ENCODE measurements at places on chromosomes 3 and 15. TPM values are rescaled to one million over a fixed set of nuclear protein-coding genes. Genes with fewer than 3 reads are reported as not detected.

The XYLB gene
- total RNA-seq: 2.2 TPM

The ZBED2 gene
- not detected for total RNA-seq

The CCDC39 gene
- total RNA-seq: 0.60 TPM

- H3K27me3 ChIP-seq: no peaks in the 10 kb centered on the region
- no peaks in the 10 kb centered on the region for H3K4me1 ChIP-seq
- H3K4me3 ChIP-seq: no peak overlapping the region
- no peak for DNase-seq
Observed at GRCh38 chr15:92071045-92071634, 217.6 kb downstream of the SLCO3A1 start.

DNA sequence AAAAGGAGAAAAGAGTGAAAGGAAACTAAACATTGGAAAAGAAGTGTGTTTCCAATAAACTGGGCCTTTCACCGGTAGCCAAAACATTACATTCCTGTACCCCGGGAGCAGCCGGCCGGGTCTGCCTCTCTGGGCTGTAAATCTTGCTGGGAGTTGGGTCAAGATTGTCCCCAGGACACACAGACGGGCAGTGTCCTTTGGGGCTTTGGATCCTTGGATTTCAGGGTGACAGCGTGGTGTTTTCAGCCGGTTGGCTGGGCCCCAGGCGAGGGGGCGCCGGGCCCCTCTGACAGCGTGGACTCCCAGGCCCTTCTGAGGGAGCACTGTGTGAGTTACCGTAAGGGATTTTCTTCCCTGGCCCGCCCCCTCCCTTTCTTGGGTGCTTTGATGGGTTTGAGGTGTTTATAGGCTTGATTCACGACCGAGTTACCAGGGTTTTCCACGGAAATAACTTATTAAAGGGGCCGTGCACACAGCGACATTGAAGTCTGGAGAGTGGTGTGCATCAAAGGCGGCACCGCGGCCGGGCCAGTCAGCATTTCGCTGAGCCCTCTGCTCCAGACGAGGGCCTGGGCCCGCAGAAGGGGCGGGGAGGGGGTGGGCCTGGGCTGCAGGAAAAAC is 27.4 kb downstream of the SMAD6 start:
- DNase-seq: no peak
- H3K27me3 ChIP-seq: no peaks in the 10 kb centered on the region
- peaks cover 7% of the 10 kb centered on the region for H3K4me1 ChIP-seq

GRCh38 chr3:105649480-105649879 is 219.3 kb downstream of the CBLB start:
- no peaks in the 10 kb centered on the region for H3K27me3 ChIP-seq
- no peaks in the 10 kb centered on the region for H3K4me1 ChIP-seq
- no peaks in the 10 kb centered on the region for H3K36me3 ChIP-seq
- DNase-seq: no peak

GRCh38 chr3:78823859-78824258 is 943.9 kb downstream of the ROBO1 start:
- H3K27ac ChIP-seq: no peak overlapping the region
- no peaks in the 10 kb centered on the region for H3K4me1 ChIP-seq
- DNase-seq: no peak
- no peaks in the 10 kb centered on the region for H3K36me3 ChIP-seq

GRCh38 chr15:83170474-83171165 is 37.0 kb downstream of the HDGFL3 start:
- H3K27ac ChIP-seq: no peak overlapping the region
- H3K4me3 ChIP-seq: no peak overlapping the region
- H3K36me3 ChIP-seq: no peaks in the 10 kb centered on the region
- no peak for DNase-seq
- no peaks in the 10 kb centered on the region for H3K27me3 ChIP-seq

DNA sequence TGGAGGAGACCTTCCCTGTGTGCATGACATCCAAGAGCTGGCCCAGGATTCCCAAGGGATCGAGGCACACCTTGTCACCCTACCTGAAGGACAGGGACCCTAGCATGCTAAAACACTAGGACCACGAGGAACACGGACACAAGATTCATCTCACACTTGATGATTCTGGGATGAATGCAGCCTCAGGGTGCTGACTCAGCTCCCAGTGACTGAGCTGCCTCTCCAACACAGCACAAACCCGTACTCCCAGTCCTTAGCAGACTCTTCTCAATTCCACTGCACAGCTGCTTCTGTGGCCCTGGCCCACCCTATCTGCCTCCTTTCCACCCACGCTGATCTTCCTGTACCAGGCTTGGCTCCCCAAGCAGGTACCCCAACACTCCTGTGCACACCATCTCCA is 9.1 kb upstream of the OXTR start:
- no peaks in the 10 kb centered on the region for H3K36me3 ChIP-seq
- no peak for DNase-seq
- no peaks in the 10 kb centered on the region for H3K27me3 ChIP-seq
- no peak overlapping the region for H3K27ac ChIP-seq
- no peaks in the 10 kb centered on the region for H3K4me1 ChIP-seq
- no peak overlapping the region for H3K4me3 ChIP-seq

DNA sequence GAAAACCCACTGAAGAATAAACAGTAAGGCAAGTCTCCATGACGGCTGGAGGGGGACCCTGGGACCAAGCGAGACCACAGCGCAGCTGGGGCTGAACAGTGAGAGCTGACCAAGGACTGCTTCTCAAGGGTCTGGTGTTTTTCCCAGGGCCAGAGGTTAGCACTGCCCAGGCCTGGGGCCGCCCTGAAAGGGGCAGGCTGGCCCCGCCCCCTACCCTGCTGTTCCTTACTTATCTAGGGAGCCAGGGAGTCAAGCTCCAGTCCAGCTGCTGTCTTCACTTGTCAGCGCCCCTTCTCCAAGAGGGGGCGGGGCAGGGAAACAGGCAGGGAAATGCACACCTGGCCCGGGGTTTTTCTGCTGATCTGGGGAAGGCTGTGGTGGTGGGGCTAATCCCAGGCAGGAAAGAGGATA is 51.6 kb upstream of the HACD2 start:
- no peaks in the 10 kb centered on the region for H3K4me1 ChIP-seq
- H3K27me3 ChIP-seq: no peaks in the 10 kb centered on the region
- DNase-seq: no peak
- H3K4me3 ChIP-seq: no peak overlapping the region

DNA sequence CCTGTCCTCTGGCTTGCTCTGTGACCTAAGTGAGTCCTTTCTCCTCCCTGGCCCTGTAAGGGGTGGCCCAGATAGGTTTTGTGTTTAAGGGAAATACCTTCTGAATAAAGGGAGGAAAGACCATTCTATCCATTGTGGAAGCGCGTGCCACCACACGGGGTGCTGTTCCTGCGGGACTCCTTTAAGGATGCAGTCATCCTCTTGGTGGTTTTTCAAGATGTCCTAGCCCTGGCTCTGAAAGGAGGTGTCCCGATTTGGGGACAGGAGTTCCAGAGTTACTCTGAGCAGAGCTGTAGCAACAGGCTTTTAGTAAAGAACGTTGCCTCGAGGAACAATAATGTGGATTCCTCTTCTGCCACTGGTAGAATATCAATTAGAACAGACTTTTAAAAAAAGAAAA is 9.6 kb downstream of the SLC6A6 start:
- no peaks in the 10 kb centered on the region for H3K36me3 ChIP-seq
- H3K4me3 ChIP-seq: no peak overlapping the region
- no peaks in the 10 kb centered on the region for H3K27me3 ChIP-seq
- H3K4me1 ChIP-seq: no peaks in the 10 kb centered on the region
- no peak for DNase-seq
